ENCODE measurements at places on chromosomes 1 and 21. TPM values are rescaled to one million over a fixed set of nuclear protein-coding genes. Genes with fewer than 3 reads are reported as not detected.

The ATP5PO gene
- 156 TPM for total RNA-seq

The ROR1 gene
- 10.4 TPM for total RNA-seq

The PRKCZ gene
- 10.1 TPM for total RNA-seq

The MXRA8 gene
- total RNA-seq: 0.21 TPM

The CRB1 gene
- not detected for total RNA-seq

The HLX gene
- 3.9 TPM for total RNA-seq

The SLC6A9 gene
- 14.5 TPM for total RNA-seq

The PTPN7 gene
- total RNA-seq: not detected

The VWA1 gene
- 18.3 TPM for total RNA-seq

The TOMM20 gene
- total RNA-seq: 122 TPM

The FTCD gene
- 0.12 TPM for total RNA-seq

The TSPAN2 gene
- total RNA-seq: 1.1 TPM

The STRIP1 gene
- total RNA-seq: 15.3 TPM

All from A549 treated with CORT108297 at 1 μM for 4 hours (cell line).